OCI-LY7 (cell line): ENCODE measurements at places on chromosomes 7 and 10. TPM values are rescaled to one million over a fixed set of nuclear protein-coding genes. Genes with fewer than 3 reads are reported as not detected.

PLXDC2 gene
- not detected in 2 replicates for total RNA-seq

- peak; percentile 50 for DNase-seq
Observed at GRCh38 chr7:44750921-44751571, 2.4 kb downstream of the ZMIZ2 start.

SPDYE18 gene
- total RNA-seq, result 0.34 and 0.55 TPM in 2 replicates

GRCh38 chr10:17273403-17273802 lies 45.4 kb downstream of the VIM start:
- DNase-seq, result no peak

DNA sequence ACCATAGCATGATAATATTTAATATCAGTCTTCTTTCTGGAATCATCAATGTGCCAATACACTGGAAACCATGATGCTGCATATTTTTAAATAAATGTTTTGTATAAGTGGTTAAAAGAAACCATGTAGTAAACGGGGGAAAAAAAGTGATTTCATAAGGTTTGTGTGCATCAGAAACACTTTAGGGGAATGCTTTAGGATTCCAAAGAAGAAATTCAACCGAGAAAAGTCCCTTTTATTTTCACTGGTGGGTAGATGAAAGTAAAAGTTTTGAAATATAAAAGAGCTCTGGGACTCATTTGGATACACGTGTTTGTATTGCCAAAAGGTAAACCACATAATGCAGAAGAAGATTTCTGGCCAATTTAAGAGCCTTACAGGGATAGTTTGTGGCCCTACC lies 11.9 kb upstream of the MACC1 start:
- no peak for DNase-seq

SLC13A4 gene
- not detected in 2 replicates for total RNA-seq

GRCh38 chr10:76937181-76937600 lies 700.4 kb downstream of the KCNMA1 start:
- no peak for DNase-seq

GRCh38 chr7:116228241-116228640 lies 17.9 kb downstream of the TES start:
- no peak for DNase-seq

DNA sequence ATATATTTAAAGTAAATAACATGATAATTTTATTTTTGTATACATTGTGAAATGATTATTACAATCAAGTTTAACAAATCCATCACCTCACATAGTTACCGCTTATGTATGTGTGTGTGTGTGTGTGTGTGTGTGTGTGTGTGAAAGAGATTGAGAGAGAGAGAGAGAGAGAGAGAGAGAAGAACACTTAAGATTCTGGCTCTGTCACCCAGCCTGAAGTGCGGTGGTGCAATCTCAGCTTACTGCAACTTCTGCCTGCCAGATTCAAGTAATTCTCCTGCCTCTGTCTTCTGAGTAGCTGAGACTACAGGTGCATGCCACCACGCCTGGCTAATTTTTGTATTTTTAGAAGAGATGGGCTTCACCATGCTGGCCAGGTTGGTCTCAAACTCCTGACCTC lies 17.8 kb downstream of the LYZL1 start:
- DNase-seq, result no peak

ZNF727 gene
- not detected in 2 replicates for total RNA-seq

DNA sequence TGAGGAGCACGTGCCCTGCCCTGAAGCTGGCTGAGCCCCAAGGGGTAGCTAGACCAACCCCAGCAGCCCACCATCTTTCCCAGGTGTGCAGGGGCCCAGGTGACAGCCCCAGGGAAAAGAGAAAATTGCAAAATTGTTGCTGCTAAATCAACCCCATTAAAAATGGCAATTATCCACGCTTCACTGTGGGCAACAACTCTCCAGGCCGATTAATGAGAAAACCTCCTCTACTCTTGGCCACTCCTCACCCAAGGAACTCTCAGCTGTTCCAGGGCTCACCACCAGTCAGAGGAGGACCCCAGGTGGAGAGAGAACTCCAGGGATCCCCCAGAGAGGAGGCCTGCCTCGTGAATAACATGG lies 516.1 kb upstream of the MGMT start:
- DNase-seq, result no peak

DNA sequence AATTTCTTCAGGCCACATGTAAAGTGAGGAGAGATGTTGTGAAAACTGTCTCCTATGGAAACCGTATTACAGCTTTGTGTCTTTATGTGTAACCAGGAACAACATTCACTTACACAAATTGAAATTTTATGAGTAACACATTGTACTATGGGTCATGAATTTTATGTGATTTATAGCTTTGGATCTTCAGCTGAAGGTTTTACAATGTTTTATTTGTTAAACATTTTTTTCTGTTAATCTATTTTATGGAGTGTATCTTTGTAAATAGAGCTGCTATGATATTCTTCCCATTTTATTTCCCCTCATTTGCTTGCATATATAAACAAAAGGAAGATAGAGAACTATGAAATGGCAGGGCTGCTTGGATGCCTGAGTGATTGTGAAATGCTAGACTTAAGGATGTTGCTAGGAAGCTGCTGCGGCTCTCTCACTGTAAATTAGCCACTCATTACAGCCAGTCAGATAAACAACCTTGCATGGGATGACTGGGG lies 104.5 kb upstream of the PCLO start:
- DNase-seq, result no peak

DNA sequence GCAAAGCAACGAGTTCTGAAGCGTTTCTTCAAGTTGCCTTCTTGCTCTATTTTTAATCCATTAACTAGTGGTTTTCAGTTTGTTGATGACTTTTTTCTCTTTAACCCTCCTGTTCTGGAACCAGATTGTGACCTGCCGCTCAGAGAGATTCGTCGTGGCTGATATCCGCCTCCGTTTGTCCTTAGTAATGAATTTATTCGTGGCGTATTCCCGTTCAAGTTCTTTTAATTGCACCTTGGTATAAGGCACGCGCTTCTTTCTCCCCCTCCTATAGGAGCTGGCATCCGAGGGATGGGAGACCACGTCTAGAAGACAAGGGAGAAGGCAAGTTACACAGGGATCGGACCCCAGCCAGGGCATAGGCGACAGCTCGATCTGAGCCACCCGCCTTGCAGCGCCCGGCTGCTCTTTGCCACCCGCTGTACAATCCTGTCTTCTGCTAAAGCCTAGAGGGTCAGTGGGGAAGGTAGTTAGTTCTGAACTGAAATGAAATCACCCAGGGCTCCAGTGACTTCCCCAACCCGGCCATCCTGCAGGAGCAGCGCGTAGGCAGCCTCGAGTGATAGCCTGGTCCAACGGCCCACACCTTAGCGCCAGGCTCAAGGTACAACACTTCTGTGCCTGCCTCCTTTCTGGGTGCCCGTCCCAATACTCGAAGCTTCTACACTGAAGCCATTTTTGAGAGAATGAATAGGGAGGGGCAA lies 1.6 kb downstream of the HOXA13 start:
- no peak for DNase-seq

DNA sequence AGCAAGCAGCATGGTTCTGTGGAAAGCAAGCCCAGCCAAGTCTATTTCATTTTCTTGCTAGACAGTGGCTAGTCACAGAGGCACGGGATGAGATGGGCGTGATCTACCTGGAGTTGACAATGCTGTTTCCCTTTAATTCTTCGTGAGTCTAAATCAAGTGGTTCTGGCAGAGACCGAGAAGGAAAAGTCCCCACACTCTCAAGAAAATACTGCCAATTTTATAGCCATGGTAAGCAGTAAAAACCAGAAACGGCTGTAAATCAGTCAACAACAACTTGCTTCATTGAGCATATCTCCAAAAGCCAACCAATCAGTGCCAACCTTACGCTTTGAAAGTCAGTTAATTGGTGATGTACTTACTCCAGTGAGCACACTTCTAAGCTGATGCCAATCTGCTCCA lies 223.4 kb downstream of the SEC23IP start:
- no peak for DNase-seq

CHCHD1 gene
- 33.6 and 36.6 TPM in 2 replicates for total RNA-seq

C10orf90 gene
- not detected in 2 replicates for total RNA-seq

DNA sequence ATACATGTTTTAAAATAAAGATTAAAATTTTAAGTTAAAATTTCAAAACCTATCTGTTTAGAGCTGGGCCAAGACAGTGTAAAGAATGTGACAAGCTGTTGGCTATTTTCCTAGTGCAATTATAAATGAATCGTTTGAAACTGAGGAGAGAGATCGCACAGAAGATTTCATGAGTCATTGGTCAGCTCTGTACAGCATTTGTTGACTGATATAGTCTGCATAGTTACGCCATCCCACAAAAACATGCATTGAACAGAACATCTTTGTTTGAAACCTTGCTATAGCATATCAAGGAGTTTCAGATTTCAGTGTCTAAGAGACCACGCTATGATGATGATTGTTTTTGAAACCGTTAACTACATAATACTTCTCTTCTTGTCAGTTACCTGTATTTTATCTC lies 1.3 kb upstream of the C10orf67 start:
- DNase-seq, result no peak

MSMB gene
- not detected in 2 replicates for total RNA-seq

GRCh38 chr7:158133515-158134271 lies 453.9 kb downstream of the PTPRN2 start:
- no peak for DNase-seq

GRCh38 chr7:27693794-27694193 lies 31.1 kb upstream of the HIBADH start:
- no peak for DNase-seq

DNA sequence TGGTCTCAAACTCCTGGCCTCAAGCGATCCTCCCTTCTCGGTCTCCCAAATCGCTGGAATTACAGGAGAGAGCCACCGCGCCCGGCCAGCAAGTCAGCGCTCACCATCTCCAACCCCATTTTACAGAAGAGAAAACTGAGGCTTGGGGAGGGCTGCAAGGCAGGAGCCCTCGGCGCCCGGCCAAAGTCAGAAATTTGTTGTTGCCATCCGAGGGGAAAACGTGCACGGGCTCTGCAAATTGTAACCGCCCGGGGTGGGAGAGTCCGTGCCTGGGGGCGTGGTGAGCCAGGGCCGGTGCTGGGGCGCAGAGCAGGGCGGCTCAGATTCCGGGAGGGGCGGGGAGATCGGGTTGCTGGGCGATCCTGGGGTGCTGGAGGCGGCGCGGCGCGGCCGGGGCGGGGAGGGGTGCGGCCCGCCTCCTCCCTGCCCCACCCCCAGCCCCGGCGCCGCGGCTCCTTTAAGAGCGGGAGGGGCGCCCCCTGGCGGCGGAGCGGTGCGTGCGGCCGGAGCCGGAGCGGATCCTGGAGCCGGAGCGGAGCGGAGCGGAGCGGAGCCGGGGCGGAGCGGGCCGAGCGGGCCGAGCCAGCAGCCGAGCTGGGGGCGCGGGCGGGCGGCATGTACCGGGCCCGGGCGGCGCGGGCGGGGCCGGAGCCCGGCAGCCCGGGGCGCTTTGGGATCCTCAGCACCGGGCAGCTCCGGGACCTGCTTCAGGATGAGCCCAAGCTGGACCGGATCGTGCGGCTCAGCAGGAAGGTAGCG lies at the start of gene VPS37D:
VPS37D (plus strand) TSS at position 488 of the 759 bp plus-strand sequence; CDS start at position 616, 128 bp downstream.
- peak; percentile 91 for DNase-seq

- DNase-seq, result no peak
Observed at GRCh38 chr7:21771266-21771665, 174.4 kb downstream of the CDCA7L start.

DNA sequence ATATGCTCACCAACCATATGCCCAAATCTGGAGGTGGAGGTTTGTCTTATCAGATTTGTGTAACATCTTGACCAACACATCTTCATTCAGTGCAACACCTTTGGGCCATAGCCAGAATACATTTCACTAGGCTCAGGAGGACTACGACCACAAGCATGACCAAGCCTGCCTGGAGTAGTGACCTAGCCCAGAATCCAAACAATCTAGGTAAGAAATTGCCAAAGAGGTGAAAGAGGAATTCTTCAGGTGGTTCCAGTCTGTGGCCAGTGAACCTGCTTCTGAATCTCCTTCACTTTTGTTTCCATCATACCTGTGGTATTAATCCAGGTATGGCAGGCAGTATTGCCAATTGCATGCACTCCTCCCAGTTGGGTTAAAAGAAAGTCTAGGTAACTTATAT lies 112.8 kb upstream of the RAB18 start:
- DNase-seq, result no peak

DNA sequence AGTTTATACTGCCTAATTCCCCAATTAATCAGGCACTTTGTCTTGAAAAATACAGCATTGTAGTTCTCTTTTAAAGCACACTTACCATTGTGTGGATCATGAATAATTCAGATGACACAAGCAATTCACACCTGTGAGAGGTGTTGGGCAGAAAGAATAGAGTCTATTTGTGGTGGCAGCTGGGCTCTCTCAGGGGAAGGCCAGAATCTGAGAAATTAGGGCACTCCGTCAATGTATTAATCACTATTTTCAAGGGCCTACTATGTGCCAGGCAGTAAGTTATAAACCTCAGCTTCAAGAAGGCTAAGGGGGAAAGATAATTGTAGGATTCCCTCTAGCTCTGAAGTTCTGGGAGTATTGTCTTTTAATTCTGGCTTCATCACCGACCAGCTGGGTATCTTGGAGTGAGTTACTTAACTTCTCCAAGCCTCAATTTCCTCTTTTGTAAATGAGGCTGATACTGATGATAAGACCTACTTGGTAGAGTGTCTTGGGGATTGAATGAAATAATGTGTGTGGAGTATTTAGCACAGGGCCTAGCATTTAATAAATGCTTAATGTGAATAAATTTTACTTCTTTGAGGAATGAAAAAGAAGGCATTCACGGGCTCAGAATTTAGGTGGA lies 2.5 kb downstream of the CHN2 start:
- no peak for DNase-seq

CD36 gene
- total RNA-seq, result not detected in 2 replicates

DNA sequence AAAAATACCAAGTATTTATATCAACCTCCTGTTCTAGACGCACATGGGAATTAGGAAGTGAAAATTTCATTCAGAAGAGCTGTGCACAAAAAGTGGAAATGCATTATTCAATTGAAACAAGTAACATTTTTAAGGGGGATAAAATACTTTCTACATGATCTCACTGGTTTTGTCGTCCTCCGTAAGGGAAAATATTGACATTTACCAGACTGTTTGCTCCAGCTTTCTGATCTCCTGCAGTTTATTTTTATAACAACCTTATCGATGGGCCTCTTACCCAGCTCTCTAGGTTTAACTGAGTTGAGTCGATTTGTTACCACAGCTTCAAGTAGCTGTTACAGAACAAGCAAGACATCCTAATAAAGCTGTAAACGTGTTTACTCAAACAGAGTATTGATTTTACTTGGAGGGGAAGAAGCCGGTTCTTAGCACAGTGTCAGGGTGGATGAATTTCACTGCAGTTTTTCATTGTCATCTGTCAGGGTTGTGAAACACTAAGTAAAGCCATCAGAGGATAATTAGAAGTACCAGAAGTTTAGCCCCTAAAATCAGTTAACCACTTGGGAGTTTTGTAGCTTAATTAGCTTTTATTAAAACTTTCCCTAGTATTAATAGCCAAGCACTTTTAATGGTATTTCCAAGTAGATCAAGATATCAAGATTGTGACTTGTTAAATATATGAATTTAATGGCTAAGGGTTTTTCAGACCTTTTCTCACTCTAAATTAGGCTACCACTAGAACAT lies 142.6 kb upstream of the KAT6B start:
- DNase-seq, result no peak

EGFR gene
- total RNA-seq, result 0.15 and 0.27 TPM in 2 replicates
